Stimulated activated naive CD8-positive, alpha-beta T cell treated with anti-CD3 and anti-CD28 coated beads, Interleukin-15, Interleukin-2, amounts not matched to agents 100 U/mL and 50 U/mL, for 24 hours (primary cell): ENCODE measurements at places on chromosomes 2 and 18.

DNA sequence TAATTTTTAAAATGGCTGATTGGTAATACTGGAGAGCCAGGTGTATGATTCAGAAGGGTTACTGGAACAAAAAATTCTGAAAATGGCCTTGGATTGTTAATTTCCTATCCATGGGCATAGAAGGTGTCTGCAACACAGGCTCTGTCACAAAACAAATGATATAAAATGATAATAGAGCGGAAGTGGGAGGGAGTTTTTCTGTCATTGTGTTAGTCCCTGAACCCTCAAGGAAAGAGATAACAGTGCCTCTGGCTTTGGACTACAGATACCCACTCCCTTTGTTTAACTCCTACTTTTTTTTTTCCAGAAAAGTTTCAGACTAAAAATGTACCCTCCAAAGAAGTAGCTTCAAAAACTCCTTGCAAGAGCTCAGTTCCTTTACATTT is 28.0 kb upstream of the YES1 start:
- no peak for DNase-seq

DNA sequence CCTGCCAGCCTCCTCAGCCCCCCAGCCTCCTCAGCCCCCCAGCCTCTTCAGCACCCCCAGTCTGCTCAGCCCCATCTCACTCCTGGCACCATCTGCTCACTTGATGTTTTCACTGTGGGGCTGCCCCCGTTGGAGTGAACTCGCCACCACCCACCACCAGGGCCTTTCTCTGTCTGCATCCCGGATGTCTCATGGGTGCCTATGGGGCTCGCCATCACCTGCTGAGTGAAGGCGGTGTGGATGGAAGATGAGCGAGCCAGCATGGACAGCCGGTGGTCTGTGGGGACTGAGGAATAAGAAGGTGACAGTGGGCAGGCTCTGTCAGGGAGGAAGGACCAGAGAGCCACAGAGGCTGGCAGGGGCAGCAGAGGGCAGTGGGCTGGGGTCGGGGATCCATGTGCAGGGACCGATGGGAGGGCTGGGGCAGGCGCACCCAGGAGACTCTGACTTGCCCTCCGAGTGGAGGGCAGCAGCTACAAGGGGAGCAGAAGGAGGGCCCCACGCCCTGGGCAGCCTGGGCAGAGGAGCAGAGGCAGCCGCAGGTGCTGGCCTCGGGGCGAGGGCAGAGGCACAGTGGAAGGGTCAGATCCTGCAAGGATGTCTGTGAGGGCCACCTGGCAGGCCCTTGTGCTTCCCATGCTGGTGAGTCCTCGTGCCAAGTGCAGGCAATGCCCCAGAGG is 74.7 kb upstream of the ODC1 start:
- DNase-seq = no peak

DNA sequence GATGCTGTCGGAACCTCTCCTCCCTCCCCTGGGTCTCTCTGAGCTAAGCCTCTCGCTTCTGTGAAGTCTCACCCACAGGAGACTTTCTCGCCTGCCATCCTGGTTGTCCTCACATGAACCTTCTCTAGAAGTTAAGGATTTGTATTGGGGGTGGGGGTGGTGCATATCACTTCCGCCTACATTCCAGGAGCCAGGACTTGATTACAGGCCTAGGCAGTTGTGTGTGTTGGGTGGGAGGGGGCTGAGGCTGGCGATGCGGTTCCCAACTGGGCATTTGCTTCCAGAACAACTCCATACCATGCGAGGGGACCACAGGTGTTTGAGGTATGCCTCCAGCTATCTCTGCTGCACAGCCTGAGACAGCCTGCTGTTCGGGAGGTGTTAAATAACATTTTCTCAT is 56.8 kb upstream of the MGAT4A start:
- DNase-seq = no peak

DNA sequence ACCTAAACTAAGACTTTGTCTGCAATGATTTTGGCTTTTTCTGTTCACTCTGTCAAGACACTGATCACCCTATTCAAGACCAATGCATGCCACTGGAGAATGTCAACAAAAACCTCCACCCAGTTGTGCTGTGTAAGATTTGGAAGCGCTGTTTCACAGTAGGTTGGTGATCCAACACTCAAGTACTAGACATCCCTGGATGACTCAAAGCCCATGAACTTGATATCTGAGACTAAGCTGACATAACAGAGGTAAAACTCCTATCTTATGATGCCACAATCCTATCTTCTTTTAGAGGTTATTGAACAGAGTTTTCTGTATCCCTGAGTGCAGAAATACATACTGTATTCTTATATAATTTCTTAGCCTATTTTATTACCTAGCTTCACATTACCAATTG is 251.3 kb upstream of the ETAA1 start:
- DNase-seq = no peak

GRCh38 chr2:118969734-118970395 is 27.9 kb downstream of the MARCO start:
- no peak for DNase-seq

GRCh38 chr2:223328578-223328977 is 273.6 kb downstream of the SCG2 start:
- no peak for DNase-seq

DNA sequence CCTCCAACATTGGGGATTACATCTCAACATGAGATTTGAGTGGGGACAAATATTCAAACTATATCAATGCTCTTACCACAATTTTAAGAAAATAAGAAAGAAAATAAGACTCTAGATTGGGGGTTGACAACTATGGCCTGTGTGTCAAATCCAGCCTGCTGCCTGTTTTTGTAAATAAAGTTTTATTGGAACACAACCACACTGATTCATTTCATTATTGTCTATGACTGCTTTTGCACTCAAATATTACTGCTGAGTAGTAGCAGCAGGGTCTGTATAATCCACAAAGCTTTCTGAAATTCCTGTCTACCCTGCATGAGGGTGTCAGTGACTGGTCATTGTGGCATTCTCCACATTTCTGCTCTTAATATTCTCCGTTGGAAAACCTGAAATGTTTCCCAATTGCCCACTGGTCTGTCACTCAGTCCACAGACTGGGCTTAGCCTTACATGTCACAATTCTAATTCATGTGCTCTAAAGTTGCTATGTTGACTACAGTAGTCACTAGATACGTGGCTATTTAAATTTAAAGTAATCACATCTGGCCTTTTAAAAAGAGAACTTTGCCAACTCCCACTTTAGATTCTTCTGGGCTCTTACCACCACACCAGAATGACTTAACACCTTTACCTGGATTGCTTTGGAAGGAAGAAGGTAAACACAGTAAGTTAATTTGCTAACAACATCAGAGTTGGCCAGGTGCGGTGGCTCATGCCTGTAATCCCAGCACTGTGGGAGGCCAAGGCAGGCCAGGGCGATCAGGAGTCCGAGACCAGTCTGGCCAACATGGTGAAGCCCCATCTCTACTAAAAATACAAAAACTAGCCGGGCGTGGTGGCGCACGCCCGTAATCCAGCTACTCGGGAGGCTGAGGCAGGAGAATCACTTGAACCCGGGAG is 86.9 kb downstream of the CLHC1 start:
- DNase-seq = no peak

DNA sequence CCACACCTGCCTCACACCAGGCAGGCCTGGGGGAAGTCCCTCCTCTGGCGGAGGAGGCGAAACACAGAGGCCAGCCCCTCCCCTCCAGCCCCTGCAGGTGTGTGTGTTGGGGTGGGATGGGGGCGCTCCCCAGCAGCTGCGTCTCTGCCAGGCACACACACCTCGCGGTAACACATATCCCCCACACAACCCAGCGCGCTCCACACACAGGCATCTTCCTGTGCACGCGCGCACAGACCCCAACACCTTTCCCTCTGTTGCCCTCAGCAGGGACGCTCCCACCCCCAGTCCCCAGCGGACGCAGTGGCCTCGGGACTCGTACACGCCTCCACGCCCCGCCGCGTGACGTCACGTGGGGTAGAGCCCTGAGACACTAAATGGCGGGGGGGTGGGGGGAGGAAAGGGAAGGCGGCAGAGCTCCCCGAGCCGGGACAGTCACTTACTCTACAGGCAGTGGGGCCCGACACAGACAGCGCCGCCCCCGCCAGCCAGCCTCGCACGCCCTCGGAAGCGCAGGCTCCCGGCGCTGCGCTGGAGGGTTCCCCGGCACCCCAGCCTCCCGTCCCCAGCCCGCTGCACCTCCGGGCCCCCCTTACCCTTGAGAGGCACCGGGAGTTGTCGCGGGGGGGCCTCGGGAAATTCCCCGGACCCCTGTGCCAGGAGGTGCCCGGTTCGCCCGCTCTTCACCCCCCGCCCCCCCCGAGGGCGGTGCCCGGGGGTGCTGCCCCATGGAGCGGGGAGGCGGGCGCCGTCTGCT is at the start of gene WNT10A:
TSS of gene WNT10A (plus strand) at position 751 of the 757 bp plus-strand sequence. CDS start 144 bp downstream, outside the sequence.
- peak; percentile 78 for DNase-seq

- DNase-seq = no peak
Observed at GRCh38 chr2:99734236-99734635, 244.4 kb upstream of the REV1 start.

- DNase-seq = no peak
Observed at GRCh38 chr2:207503234-207503633, 26.5 kb upstream of the CREB1 start.

- no peak for DNase-seq
Observed at GRCh38 chr2:5725794-5726463, 33.7 kb downstream of the SOX11 start.
